ENCODE measurements at places on chromosomes 5 and 9. TPM values are rescaled to one million over a fixed set of nuclear protein-coding genes. Genes with fewer than 3 reads are reported as not detected.

The NEUROG1 gene
- not detected for polyA plus RNA-seq

The IFNA2 gene
- not detected for polyA plus RNA-seq

The SPARC gene
- polyA plus RNA-seq, result 45.7 TPM

DNA sequence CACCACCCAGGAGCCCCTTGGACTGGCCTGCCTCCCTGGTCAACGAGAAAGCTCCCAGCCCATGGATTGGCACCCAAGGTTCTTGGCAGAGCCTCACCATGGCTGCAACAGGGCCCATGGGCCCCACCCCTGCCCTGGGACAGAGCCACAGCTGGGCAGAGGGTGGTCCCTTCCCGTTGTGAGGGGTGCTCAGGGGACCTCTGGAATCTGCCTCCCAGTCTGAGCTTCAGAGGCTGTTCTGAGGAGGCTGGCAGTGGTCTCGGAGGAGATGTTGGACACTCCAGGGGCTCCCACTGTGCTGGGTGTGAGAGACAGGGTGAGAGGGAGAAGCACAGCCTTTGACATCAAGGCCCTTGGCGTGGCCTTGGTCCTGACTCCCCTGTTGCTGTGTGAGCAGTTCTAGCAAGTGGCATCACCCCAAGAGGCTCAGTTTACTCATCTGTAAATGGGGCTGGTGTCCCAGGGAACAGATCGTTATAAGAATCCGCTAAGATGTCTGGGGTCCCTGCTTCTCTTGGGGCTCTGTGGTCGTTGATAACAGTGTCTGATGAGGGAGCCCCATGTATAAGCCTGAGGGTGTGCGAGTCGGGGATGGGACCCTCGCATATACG is 33.0 kb downstream of the LHX3 start:
- no peak for DNase-seq

DNA sequence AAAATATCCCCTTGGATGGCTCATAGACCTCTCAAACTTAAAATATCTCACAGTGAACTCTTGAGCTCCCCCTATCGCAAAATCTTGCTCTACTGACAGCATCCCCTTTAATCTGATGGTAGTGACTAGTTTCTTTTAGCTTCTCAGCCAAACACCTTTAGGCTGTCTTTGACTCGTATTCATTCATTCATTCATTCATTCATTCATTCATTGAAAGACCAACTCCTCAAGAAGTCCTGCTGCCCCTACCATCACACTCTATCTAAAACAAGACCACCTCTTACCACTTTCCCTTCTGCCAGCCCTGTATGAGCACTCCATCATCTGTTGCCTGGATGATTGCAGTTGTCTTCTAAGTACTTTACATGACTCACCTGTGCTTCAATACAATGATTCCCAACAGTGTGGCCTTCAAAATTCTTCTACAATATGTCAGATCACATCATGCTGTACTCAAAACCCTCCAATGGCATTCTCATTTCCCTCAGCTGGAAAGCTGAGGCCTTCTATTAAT is 46.8 kb downstream of the ITGA2 start:
- DNase-seq, result peak; percentile 48

- DNase-seq, result no peak
These were observed 559.6 kb upstream of the ACO1 start for GRCh38 chr9:31824860-31825259.

- DNase-seq, result no peak
These were observed 29.4 kb upstream of the N4BP3 start for GRCh38 chr5:178083922-178084321.

DNA sequence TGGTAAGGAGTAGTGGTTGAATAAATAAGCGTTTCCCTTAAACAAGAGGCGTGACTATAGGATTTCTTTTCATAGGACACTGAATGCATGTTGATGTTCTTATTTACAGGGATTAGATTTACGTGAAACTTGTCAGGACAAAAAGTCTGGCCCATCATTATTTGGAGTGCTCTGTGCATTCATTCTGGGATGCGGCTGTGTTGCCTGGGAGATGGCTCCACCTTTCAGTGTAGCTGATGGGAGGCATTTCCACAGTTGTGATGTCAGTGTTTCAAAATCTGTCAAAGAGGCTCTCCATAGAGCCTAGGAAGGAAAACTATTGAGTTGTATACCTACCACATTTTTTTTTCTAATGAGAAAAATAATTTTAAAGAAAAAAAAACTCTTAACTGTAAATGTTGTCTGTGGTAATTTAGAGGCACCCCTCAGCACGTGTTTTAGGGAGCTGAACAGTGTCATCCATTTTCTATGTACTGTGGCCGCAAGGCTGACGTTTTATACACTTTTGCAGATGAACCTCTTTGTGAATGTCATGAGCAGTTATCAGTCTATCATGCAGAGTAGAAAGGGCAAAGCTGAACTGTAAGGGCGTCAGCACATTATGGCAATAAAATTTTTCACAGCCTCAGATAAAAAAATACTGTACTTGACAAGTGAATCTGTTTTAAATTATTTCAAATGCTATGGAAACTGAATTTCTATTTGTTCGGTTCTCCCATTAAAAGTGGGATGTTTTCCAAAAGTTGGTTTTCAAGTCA is 202.7 kb downstream of the PBX3 start:
- no peak for DNase-seq

GRCh38 chr9:133140174-133140505 is 19.1 kb upstream of the RALGDS start:
- no peak for DNase-seq

GRCh38 chr5:173016598-173017046 is 33.1 kb downstream of the ATP6V0E1 start:
- DNase-seq, result peak; percentile 9

GRCh38 chr9:81474125-81474524 is 215.2 kb downstream of the TLE1 start:
- DNase-seq, result no peak

GRCh38 chr5:171513591-171513990 is 94.1 kb downstream of the FGF18 start:
- DNase-seq, result no peak

- DNase-seq, result no peak
These were observed 45.4 kb downstream of the RAB14 start for GRCh38 chr9:121156263-121156731.

DNA sequence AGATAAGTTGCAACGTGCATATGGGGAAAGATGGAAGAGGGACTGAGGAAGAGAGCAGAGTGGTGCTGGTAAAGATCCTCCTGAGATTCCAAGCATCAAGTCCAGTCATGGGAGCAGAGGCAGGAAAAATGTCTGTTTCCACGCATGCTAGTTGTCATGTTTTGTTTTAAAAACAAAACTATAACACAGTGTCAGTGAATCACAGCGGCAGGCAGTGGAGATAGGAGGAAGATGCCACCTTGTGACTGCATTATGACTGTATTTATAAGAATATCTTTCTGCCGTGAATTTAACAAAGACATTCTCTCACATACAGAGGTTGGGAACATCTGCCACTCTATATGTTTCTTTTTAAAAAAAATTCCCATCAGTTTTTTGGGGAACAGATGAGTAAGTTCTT is 3.7 kb upstream of the SVEP1 start:
- DNase-seq, result peak; percentile 8

All from A549 (cell line).